Upper lobe of left lung (tissue), 6 donors: ENCODE measurements at places on chromosomes 1 and 21. TPM values are rescaled to one million over a fixed set of nuclear protein-coding genes. Genes with fewer than 3 reads are reported as not detected.
A peak's percentile ranks its signal among the peaks of the same experiment; 100 is the strongest.

GNG12 gene
- 42.8 TPM for total RNA-seq

OXCT2 gene
- total RNA-seq = 0.76 TPM

HMGCS2 gene
- total RNA-seq = 0.77 TPM

STXBP3 gene
- total RNA-seq = 42.3 TPM

PTPRC gene
- 171 TPM for total RNA-seq

FAM78B gene
- not detected for total RNA-seq

PRR9 gene
- total RNA-seq = not detected

DNA sequence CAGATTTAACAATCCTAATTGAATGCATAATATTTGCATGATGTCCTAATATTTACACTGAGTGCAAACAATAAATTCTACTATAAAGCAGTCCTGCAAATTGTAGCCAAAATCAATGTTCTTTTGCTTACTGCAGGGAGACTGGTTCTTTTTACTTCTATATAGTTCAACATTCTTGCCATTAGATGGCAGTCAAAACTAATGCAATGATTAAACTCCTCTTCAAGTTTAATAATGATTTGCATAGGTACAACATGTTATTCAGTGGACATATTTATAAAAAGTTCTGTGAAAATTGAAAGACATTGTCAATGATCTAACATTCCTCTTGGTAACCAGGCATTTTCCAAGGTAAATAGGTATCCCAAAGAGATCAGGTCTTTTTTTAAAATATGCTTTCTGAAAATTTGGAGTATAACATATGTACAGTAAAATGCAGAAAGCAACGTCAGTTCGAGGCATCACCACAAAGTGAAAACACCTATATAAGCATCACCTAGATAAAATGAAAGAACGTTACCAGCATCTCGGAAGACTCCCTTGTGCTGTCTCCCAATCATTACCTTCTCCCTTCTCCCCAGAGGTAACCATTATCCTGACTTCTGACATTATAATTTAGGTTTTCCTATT, 9.8 kb upstream of the FNBP1L start:
- no peak for DNase-seq

GRCh38 chr1:20366056-20366462, 75.4 kb downstream of the VWA5B1 start:
- peak; percentile 84 for DNase-seq

- DNase-seq = no peak
Measured at GRCh38 chr1:227299688-227300087, 18.6 kb downstream of the CDC42BPA start.

DNA sequence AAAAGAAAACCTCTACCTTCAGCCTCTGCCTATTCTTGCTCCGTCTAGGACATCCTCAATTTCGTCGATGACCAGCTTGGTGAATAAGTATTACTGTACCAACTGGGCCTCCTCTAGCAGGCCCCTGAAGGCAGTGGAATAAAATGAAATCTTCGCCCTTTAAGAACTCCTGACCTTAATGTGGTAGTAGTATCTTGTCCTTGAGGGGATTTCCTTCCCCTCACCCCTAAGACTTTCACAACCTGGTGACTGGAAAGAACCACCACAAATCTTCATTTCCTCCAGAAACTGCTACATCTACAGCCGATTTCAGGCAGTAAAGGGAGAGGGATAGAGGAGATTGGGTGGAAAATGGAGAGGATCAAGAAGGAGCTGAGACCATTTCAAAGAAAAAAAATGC, 1.6 kb upstream of the HAX1 start:
- DNase-seq = no peak

DNA sequence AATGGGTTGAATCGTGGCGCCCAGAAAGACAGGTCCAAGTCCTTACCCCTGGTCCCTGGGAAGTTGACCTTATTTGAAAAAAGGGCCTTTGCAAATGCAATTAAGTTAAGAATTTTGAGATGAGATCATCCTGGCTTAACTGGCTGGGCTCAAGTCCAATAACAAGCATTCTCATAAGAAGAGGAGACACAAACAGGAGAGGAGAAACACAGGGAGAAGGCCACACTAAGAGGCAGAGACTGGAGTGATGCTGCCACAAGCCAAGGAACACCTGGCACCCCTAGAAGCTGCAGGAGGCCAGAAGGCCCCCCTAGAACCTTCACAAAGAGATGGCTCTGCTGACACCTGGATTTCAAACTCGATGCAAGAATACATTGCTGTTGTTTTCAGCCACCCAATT, 44.6 kb downstream of the PDPN start:
- DNase-seq = no peak

DNA sequence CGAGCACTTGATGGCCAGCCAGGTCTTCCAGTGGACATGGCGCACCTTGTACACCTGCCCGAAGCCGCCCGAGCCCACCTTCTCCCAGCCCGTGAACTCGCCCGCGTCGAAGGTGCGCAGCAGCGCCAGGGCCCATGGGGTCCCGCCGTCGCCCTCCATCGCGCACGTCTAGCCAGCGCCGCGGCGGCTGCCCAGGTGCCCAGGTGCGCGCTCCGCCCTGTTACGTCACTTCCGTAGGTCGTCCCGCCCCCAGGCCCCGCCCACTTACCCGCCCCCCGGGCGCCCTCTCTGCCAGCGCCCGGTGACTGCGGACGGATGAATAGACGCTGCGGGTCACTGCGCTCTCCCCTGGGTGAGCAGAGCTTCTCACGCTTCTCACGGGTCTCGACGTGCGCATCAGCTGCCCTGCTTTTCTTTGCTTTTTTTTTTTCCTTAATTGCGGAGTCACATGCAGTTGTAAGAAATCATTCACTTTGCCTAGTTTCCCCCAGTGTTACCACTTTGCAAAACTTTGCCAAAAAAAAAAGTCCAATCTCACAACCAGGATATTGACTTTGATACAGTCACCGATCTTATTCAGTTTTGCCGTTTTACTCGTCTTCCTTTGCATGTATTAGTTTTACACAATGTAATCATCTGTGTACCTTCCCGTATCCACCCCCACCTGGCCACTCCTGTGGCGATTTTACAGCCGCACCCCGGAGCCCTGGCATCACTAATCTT, at the start of gene RIPK4:
RIPK4 (minus strand) TSS at position 170 of the 723 bp plus-strand sequence; CDS start at position 159, 11 bp downstream.
- DNase-seq = peak; percentile 94

GRCh38 chr1:23824711-23825075, 536 bp downstream of the HMGCL start:
- DNase-seq = no peak

DNA sequence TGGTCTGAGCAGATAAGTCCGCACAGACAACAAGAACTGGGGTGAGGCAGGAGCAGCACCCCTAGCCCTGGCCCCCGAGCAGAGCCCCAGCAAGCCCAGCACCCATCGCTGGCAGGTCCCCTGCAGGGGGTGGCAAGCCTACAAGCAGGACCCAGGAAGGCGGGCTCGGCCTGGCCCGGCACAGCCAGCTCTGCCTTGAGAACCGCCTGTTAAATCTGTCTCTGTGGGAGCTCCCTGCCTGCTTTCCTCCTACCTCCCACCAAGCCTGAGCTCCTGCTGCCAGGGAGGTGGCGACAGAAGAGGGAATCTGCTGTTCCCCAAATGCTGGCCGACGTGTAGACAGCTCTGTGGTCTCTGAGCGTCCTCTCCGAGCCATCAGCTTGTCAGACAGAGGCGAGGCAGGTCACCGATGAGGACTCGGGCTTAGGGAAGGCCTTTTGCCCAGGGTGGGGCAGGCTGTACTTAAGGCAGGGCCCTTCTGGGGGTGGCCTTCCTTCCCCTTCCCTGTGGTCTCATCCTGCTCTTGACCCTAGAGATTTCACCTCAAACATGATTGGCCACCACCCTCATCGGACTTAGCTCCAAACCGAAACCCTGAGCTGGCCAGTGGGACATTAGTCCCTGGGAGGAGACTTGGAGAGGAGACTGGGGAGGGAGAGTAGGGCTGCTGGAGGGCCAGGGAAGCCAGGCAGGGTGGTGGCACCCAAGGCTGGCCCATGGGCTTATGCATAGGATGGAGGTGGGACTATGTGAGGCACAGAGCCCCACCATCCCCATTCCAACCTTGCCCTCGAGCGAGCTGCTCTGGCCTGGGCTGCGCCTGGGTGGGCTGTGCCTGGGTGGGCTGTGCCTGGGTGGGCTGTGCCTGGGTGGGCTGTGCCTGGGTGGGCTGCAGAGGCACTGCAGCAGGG, 7.7 kb downstream of the SELENON start:
- peak; percentile 73 for DNase-seq

DNA sequence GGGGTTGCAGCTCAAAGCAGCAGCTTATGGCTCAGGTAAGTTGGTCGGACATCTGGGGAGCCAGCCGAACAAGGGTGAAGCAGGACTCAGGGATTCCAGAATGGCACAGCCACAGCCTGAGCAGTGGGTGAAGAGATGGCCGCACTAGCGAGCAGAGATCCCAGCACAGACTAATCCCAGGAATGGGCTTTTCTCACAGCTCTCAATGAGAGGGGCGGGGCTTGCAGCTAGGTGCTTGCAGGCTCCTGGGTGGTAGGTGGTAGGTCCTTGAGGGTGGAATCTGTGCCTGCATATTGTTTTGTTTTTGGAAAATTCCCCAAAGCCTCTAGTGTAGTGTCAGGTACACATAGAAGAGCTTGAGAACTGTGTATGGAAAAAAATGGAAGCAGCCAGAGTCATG, 9.0 kb downstream of the KIAA0040 start:
- DNase-seq = no peak

DNA sequence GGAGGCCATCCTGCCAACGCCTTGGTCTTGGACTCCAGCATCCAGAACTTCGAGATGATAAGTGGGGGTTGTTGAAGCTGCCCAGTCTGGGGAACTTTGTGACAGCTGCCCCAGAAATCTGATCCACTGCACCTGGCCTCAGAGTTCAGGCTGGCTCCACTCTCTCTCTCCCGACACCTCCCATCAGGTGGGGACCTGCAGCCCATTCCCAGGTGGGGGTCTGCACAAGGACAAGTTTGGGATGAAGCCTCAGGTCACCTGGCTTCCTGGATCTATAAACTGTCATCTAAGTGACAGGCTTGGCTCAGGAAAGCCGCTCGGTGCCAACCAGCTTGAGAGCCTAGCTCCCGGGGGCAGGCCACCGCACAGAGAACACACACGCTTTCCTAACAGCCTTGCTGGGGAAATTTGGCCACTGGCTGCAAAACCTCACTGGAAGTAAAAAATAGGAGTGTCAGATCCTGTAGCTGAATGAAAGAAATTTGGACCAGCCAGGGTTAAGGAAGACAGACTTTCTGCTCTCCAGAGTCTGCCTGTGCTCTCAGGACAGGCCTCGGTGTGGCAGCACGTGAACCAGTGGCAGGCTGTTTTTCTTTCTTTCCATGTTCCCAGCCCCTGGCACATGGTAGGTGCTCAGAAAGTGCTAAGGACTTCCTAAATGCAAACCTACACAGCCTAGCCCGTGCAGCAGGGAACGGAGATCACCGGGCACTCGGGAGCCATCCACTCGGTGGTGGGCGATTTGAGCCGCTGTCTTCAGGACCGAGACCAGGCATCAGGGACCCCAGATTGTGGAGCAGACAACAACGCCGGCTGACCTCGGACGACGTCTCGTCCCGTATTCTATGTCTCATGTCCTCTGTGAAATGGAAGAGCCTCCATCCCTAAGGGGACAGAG, 42.6 kb upstream of the LBR start:
- DNase-seq = no peak

DNA sequence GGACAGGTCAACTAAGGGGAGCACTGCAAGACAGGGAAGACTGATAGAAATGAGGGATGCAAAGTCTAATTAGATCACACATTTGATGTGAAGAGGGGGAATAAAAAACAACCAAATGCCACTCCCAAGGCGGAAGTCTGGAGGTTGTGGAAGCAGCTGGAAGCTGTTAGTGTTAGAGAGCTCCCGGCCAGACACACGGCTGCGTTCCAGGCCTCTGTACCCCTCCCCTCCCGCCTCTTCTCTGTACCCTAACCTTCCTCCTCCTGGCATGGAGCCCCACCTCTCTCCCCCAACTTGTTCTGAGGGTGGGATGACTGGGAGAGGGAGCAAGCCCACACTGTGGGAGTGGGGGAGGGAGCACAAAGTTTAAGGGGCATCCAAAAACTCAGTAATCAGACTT, 67.0 kb downstream of the PLEKHA6 start:
- DNase-seq = no peak

DNA sequence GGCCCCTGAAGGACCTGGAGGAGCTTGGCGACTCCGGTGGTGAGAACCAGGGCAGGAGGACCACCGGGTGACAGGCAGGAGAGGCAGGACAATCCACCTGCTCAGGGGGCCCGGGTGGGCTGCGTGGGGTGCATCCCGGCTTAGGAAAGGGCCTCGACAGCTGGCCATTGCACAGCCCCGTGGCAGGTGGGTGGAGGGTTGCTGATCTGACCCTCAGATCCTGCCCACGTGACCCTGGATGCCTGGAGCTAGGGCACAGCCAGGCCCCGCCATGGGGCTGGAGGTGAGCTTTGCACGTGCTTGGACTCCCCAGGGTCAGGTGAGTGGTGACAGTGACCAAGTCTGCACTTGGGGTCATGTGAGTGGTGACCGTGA, 35.5 kb upstream of the SLC19A1 start:
- DNase-seq = peak; percentile 71

- no peak for DNase-seq
Measured at GRCh38 chr1:160421881-160422280, 21.5 kb downstream of the VANGL2 start.

DNA sequence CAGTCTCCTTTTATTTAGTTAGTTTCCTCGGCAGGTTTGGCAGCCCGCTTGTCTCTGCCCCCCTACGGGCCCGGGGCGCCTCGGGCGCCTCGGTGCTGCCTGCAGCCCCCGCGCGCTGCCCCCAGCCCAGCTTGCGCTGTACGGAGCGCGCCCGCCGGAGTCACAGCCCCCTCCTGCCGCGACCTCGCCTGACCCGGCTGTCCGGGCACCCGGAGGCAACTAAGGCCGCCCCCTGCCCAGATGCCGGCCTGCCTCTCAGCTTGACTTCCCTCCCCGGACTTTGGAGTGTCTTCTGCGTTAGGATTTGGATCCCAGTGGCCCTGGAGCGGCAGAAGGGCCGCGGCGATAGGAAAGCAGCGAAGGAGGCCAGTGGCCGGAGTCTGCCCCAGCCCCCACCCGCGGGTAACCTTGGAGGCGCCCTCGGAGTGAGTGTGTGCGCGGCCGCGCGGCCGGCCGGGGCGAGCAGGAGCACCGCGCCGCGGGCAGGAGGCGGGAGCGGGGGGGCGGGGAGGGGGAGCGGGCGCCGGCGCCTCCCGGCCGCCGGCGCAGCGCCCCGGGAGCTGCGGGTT, 7.6 kb downstream of the CDKN2C start:
- DNase-seq = peak; percentile 38

DNA sequence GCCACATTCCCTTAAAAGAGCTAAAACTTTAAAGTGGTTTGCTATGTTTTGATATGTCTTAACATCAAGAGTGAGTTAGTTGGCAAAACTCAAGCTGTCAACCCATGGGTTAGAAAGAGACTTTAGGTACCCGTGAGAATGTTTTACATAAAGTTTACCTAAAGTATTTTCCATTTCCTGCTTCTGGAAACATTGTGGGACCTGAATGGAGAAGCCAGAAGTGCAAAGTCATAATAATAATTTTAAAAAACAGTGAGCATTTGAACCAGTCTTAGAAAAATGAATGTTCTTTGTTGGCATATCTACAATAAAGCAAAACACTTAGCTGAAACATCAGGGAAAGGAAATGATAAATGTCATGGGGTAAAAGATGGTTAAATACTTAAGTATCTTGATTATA, 34.8 kb downstream of the LRRC8C start:
- DNase-seq = no peak

- DNase-seq = no peak
Measured at GRCh38 chr1:62355095-62355494, 35.9 kb upstream of the KANK4 start.

GRCh38 chr1:119141020-119141424, 569 bp upstream of the WARS2 start:
- DNase-seq = peak; percentile 26
